ENCODE measurements at places on chromosomes 11 and 22.
A peak's percentile ranks its signal among the peaks of the same experiment; 100 is the strongest.

DNA sequence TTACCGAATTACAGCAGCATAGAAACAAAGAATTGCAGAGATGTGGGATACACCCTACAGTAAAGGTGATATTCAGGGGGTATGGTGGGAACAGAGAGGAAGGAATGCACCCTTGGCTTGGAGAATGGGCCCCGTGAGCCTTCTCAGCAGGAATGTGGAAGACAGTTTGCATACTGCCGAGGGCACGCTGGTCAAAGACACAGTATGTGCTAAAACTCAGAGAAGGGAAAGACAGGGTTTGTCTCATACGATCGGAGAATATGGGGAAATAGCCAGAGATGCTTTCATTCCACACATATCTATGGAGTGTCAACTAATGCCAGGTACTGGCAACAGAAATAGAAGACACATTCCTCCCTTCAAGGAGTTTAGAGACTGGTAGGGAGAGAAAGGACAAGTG, 36.9 kb downstream of the UBASH3B start:
- no peak for DNase-seq

- no peak for DNase-seq
Measured at GRCh38 chr11:113188371-113188834, 126.0 kb upstream of the TTC12 start.

GRCh38 chr11:84264066-84264465, 977.9 kb upstream of the CCDC90B start:
- no peak for DNase-seq

- DNase-seq: peak; percentile 58
Measured at GRCh38 chr11:1877211-1878136, 14.2 kb downstream of the PRR33 start.

DNA sequence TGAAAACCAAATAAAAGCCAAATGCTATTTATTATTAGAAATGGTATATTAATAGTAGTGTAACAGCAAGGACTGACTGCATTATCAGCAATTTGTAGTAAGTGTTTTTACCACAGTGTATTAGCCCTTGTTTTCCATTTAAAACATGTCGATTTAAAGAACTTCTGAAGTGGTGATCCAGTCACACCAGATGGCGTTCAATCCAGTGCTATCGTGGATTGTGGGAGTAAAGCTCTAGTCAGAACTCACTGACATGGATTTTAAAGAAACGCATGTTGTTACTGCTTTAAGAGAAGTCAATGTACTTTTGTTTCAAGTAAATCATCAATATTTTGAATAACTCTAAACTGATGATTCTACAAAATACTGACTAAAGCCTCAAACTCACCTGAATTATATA, 51.1 kb downstream of the LARGE2 start:
- DNase-seq: no peak

DNA sequence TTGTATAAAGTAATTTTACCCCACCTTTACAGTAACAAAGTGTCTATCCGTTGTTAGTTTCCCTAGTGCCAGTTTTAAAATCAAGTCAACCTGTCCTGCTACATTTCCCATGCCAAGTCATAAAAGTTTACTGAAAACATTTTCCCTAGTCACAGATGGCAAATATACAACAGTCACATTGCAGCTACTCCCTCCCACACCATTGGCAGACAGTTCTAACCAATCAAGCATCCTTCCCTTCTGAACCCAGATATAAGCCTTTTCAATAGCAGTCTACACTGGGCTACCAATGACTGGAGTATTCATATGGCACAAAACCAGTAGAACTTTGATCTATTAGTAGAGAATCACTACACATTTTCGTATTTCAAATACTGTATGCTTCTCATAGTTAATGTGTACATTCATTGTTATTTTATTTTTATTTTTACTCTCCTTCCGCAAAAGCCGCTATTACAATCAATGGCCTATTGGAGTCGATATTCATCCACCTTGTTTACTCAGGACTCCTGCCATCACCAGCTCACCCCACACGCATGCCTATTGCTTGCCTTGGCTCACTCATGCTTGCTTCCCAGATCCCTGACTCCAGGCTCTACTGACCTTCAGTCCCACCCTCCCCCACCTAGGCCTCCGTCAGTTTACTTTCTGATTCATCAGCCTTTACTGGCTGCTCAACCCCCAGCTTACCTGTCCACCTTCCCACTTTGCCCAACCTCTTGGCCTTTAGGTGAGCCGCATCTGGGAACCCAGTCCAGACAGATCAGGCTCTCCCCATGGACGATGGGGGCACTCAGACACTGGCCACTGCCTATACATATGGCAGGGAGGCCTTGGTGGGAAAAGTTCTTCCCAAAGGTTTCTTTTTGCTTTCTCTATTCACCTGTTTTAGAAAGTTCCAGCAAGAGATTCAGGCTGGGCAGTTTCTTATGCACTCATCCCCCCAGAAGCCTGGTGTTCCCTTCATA, 408.4 kb downstream of the SOX6 start:
- no peak for DNase-seq

DNA sequence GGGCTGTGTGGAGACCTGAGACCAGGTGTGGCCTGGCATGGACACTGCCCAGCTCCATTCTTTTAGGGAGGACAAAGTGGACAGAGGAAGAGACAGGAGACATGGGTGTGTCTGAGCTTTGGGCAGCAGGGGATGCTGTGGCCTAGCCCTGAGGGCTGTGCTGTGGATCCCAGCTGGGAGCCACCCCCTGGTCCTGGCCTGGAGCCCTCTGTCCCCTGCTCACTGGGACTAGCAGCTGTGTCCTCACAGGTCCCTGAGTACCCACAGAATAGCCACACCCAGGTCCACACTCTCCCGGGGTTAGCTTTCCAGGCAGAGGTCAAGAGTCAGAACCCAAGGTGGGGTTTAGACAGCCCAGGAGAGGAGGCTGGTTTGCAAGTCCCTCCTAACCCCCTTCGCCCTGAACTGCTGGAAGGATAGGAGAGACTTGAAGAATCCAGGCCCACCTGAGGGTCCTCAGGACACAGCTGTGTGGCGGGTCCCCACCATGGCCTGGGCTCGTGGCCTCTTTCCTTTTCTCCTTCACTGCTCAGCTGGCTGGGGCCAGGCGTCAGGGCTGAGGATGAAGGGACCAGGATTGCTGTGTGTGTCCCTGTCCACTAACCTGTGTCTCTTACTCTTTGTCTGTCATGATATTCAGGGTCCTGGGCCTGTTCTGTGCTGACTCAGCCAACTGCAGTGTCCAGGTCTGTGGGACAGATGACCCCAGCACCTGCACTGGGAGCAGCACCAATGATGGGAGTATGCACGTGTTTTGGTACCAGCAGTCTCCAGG, 78.5 kb upstream of the VPREB1 start:
- no peak for DNase-seq

GRCh38 chr11:123006860-123007542, 25.4 kb upstream of the BSX start:
- DNase-seq: no peak

DNA sequence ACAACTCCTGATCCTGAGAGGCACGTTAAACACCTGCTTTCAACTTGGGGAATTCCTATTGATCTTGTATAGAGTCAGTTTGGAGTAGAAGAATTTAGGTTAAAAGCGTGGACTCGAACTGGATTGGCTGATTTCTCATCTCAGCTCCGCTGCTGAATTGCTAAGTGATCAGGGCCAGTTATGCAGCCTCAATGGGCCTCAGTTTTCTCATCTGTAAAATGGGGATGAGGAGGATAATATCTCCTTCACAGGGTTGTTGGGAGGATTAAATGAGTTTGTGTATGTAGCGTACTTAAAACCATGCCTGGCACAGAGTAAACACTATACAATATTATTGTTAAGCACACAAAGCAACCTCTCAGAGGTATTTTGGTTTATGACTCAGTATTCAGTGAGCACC, 53.2 kb upstream of the HEPHL1 start:
- DNase-seq: no peak

- no peak for DNase-seq
Measured at GRCh38 chr11:16133867-16134266, 222.5 kb downstream of the SOX6 start.

GRCh38 chr11:64564947-64565889, 25.8 kb upstream of the SLC22A12 start:
- no peak for DNase-seq

DNA sequence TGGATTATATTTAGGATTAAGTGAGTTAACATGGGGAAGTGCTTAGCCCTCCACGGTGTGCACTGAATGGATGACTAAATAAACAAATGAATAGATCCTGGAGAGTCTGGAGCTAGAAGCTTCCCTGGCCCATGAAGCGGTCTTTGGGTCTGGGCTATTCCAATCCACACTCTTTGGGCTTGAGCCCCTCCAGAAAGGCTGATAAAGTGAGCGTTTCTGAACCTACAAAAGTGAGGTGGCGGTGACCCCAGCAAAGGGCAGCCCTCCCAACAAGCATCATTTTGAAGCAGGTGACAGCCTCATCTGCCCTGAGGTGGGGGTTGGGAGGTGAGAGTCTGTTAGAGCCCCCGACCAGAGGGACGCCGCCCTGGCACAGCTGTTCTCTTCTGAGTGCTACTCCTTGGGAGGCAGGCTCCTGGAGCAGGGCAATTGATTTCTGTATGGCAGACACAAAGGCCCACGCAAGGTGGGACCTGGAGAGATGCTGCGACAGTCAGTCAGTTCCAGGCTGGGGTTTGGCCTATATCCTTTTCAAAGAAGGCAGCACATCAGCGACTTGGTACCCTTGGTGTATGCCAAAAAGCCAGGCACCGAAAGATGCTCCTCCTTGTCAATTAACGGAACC, 157.8 kb downstream of the CACNA1I start:
- no peak for DNase-seq

DNA sequence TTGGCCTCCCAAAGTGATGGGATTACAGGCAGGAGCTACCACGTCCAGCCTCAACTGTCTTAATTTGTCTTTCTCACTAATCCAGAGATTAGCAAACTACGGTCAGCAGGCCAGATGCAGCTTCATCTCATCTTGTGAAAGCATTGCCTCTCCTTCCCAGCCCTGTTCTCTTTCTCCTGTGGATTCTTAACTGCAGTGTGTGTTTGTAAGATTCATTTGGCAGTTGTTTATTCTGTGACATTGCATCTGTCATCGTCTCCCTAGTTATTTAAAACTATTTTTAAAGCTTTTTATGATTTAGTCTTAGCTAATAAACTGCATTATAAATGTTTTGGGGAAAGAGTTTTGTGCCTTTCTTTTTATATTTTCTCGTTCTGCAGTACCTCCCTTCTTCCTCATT, 29.2 kb downstream of the RNF169 start:
- no peak for DNase-seq

- peak; percentile 72 for DNase-seq
Measured at GRCh38 chr11:73143126-73143838, 1.2 kb upstream of the FCHSD2 start.

All from eye (tissue), 1 donor.